ENCODE measurements at places on chromosomes 2 and 18.

- DNase-seq = no peak
Observed at GRCh38 chr2:15378148-15378908, 182.8 kb downstream of the NBAS start.

- DNase-seq = peak; percentile 24
Observed at GRCh38 chr2:240930631-240931318, 24.6 kb downstream of the CROCC2 start.

GRCh38 chr2:196233805-196234475 lies 62.6 kb upstream of the STK17B start:
- no peak for DNase-seq

- DNase-seq = no peak
Observed at GRCh38 chr2:200472853-200473464, 36.9 kb downstream of the KCTD18 start.

DNA sequence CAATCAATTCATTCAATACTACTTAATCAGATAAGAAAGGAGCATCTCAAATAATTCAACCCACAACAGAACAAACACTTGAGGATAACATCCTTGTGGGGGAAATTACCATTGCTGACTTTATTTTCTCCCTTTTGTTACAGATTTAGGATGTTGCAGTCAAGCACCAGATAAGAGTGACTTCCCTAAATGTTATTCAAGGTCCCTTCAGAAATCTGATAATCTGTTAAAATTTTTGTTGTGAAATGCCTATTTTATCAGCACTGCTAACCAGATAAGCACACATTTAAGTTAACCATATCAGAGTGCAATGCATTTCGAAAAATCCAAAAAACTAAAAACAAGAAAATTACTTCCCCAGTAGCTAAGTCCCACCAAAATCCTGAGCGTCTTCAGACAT lies 33.5 kb downstream of the SUMO1 start:
- DNase-seq = no peak

- DNase-seq = no peak
Observed at GRCh38 chr2:15425712-15426111, 135.4 kb downstream of the NBAS start.

- no peak for DNase-seq
Observed at GRCh38 chr2:242043538-242044312, 174.2 kb downstream of the RTP5 start.

DNA sequence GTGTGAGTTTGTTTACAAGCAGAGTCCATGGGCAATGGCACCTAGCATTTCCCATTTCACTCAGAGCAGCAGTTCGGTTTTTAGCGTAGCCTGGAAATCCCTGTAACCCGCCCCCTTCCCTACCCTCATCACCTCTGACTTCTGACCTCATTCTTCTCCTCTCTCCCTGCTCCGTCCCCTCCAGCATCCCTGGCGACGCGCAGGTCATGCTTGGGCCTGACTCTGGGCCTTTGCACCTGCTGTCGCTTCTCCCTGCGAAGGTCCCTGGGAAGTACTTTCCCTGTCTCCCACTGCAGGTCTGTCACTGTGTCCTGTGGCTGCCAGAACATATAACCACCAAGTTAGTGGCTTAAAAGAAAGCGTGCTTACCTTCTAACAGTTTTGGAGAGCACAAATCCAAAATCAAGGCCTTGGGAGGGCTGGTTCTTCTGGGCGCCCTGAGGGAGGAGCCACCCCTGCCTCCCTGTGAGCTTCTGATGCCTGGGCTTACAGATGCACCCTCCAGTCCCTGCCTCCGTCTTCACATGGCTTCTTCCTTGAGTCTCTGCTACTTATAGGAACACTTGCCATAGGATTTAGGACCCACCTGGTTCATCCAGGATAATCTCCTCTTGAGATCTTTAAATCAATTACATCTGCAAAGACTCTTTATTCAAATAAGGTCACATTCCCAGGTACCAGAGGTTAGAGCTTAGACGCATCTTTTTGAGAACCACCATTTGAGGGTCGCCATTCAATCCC lies 8.1 kb upstream of the RAB17 start:
- no peak for DNase-seq

DNA sequence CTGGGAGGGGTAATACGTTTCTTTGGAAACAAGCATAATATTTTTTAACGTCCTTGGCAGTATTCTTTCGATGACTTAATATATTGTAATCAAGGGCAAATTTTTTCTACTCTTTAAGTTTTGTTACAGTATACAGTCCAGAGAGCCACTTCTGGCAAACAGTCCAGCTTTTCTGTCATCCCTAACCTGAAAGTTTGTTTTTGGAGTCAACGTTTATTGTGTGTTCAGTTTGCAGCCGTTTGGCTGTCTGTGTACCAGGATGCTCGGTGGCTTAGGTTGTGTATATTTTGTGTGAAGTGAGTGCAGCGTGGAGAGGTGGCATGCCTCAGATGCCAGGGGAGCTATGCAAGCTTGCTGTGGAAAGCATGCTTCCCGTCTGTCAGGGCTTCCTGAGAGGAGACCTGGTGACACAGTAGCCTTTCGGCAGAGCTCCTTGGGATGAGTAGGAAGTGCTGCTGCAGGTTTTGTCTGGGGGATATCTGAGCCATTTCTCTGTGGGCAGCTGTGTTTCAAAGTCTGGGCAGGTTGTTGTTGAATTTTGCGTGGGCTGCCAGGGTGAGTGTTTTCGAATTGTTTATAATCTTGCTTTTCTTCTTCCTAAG lies 14.7 kb downstream of the MAP3K20 start:
- peak; percentile 19 for DNase-seq

- peak; percentile 63 for DNase-seq
Observed at GRCh38 chr18:3869848-3870247, 419.9 kb downstream of the TGIF1 start.

DNA sequence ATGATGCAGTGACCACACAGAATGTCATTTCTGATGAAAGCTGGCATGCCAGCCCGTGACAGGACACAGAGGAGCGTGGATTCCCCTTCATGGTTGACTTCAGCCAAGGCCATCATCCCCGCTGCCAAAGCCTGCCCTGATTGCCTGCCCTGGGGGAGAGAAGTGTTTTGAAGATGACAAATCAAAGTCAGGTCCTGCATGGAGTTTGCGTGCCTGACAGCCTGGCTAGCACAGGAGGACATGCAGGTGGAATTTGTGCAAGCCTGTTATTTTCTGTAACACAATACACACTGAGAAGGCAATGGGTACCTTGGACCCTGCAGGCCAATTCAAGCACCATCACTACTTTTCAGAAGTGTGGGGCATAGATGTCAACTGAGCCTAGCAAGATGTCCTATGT lies 5.4 kb upstream of the IL1R2 start:
- DNase-seq = peak; percentile 68

- DNase-seq = no peak
Observed at GRCh38 chr2:65503746-65504145, 71.3 kb upstream of the SPRED2 start.

DNA sequence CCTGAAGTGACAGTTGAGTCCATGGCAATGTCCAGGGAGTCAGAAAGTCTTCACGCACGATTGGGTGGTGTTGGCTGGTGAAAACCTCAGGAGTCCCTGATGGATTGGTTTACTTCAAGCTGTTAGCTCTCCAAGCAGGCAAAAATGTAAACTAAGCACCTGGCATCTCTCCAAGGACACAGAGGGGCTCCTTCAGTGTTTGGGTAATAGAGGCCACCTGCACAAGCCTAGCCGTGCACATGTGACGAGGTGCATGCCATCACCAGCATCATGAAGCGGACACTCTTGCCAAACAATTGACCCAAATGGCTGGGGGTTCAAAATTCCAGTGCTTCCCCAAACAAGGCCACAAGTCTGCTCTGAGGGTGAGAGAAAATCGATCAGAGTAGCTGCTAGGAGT lies 104.7 kb upstream of the CD302 start:
- no peak for DNase-seq

DNA sequence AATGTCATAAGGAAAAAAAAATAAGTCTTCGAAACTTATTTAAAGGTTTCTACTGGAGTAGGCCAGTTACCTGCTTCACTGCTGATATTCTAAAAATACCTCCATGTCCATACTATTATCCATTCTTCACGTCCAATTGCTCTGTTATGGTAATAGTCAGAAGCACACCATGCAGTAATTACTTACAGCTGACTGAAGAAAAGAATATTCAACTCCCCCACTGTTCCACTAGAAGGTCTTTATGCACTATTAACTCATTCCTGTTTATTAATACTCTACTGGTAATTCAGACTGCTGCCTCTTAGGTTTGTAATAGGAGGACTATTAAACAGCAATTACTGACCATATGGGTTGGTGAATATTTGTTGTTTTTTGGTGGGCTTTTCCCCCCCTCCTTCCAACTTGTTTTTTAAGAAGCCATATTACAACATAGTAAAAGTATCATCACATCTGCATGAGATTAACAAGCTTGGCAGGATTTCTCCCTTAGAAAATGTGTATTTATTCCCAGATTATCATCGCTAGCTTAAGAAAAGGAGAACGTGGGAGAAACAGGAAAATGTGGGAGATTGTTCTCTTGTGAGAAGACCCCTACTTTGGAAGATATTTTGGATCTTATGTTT lies 806.4 kb upstream of the FANCL start:
- peak; percentile 81 for DNase-seq

- no peak for DNase-seq
Observed at GRCh38 chr2:229118927-229119326, 152.2 kb downstream of the PID1 start.

GRCh38 chr18:79399275-79400081 lies 3.7 kb downstream of the NFATC1 start:
- peak; percentile 37 for DNase-seq

GRCh38 chr2:85191157-85191556 lies 58.0 kb downstream of the TCF7L1 start:
- DNase-seq = no peak

- DNase-seq = no peak
Observed at GRCh38 chr2:38448692-38449410, 71.8 kb upstream of the ATL2 start.

DNA sequence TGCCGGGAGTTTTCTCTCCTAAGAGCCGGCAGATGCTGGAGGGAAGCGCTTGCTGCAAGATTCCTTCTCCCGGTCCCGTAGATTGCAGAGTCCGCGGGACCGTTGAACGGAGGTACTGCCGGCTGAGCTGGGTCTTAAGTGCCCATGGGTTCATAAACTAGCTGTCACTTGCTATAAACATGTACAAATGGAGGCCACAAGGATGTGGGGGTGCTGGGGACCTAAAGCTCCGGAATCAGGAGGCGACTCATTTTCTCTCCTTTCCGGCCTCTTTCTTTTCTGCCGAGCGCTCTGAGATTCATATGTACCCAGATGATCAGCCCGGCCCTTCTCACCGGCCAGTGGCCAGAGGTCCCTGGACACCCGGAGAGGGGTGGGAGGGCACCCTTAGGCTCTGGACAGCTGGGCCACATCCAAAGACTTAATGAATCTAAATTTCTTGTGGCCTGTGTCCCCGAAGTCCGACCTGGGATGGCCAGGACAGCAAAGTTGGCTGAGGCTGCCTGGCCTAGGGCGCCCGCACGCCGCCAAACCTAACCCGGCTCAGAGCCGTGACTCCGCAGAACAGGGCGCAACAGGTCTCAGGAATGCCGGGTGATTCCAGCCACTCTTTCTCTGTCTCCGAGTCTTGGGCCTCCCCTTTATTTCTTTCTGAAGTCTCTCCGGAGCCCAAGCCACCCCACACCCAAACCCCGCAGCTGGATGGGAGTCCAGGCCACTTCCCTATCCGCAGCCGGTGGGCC lies 2.4 kb upstream of the PAX3 start:
- peak; percentile 74 for DNase-seq

DNA sequence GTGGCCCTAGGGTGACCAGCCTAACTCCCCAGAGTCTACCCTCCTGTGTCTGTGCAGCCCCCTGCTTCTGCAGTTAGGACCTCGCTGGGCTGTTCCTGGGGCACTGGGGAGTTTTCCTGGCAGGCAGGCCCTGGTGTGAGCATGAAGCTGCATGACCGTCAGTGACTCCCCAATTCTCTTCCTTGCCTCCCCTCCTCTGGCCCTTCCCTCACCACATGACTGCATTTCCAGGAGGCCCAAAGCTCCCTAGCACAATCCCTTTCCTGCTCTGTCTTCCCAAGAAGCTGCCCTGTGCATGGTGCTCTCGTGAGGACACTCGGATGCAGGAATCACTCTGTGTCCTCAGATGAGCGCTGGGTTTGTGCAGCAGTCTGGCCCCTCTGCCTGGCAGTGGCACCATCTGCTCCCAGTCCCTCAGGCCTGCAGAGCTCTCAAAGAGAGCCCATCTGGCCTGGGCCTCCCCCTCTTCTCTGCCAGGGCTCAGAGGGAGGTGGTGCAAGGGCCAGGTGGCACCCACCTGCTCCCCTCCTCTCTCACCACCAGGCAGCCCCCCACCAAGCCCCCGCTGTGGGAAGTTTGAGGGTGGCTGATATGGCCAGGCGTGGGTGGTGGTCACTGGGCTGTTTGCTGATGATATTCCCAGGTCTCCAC lies 125.6 kb upstream of the HS6ST1 start:
- DNase-seq = peak; percentile 71
